ENCODE measurements at places on chromosomes 4 and X. TPM values are rescaled to one million over a fixed set of nuclear protein-coding genes. Genes with fewer than 3 reads are reported as not detected.

The SPOCK3 gene
- not detected for total RNA-seq

The GRIA2 gene
- total RNA-seq = not detected

The BEX3 gene
- 267 TPM for total RNA-seq

The CPLX1 gene
- total RNA-seq = 0.47 TPM

The NEUROG2 gene
- total RNA-seq = not detected

The FABP2 gene
- not detected for total RNA-seq

The PDGFC gene
- 30.5 TPM for total RNA-seq

All from pericardium fibroblast (primary cell).